Mesenteric fat pad (tissue), 1 donor: ENCODE measurements at places on chromosomes 7 and 10. TPM values are rescaled to one million over a fixed set of nuclear protein-coding genes. Genes with fewer than 3 reads are reported as not detected.

The ZKSCAN1 gene
- total RNA-seq = 58.9 TPM

The HDAC9 gene
- total RNA-seq = 21.7 TPM

The CCT6A gene
- 99.8 TPM for total RNA-seq

The UCMA gene
- total RNA-seq = not detected

The MPP7 gene
- 5.7 TPM for total RNA-seq

The C10orf62 gene
- total RNA-seq = not detected

The ANKRD1 gene
- total RNA-seq = 1.6 TPM

The STEAP2 gene
- 29.9 TPM for total RNA-seq

The C7orf57 gene
- not detected for total RNA-seq

The LRMDA gene
- 26.6 TPM for total RNA-seq

The DRGX gene
- not detected for total RNA-seq

The FAM237B gene
- not detected for total RNA-seq

The LRRD1 gene
- not detected for total RNA-seq

The C1QL3 gene
- not detected for total RNA-seq

The PLXDC2 gene
- total RNA-seq = 58.7 TPM

The SKIDA1 gene
- total RNA-seq = 0.58 TPM

The NODAL gene
- not detected for total RNA-seq

The COL17A1 gene
- total RNA-seq = 0.19 TPM
